Type B pancreatic cell (in vitro differentiated cells): ENCODE measurements at places on chromosomes 2 and 18.

- DNase-seq, result no peak
These were observed 7.4 kb downstream of the XPO1 start for GRCh38 chr2:61530749-61531148.

- DNase-seq, result no peak
These were observed 144.7 kb downstream of the SLC4A3 start for GRCh38 chr2:219772103-219772635.

- DNase-seq, result no peak
These were observed 3.6 kb downstream of the ECEL1 start for GRCh38 chr2:232483923-232484627.

GRCh38 chr2:133146893-133147292, 421.4 kb downstream of the NCKAP5 start:
- DNase-seq, result no peak

GRCh38 chr2:164515030-164515429, 106.3 kb downstream of the GRB14 start:
- no peak for DNase-seq

- DNase-seq, result no peak
These were observed 317.4 kb downstream of the NBAS start for GRCh38 chr2:15243762-15244161.

DNA sequence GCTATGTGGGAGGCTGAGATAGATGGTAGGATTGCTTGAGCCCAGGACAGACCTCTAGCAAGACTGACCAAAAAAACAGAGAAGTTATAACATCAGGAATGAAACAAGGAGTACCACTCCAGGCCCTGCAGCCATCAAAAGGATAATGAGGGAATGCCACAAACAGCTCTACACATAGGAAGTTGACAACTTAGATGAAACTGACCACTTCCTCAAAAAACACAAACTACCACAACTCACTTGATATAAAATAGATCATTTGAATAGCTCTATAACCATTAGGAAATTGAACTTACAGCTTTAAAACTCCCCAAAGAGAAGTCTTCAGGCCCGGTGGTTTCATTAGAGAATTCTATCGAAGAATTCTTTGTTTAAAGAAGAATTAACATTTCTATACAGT, 12.9 kb upstream of the ESPNL start:
- DNase-seq, result no peak

DNA sequence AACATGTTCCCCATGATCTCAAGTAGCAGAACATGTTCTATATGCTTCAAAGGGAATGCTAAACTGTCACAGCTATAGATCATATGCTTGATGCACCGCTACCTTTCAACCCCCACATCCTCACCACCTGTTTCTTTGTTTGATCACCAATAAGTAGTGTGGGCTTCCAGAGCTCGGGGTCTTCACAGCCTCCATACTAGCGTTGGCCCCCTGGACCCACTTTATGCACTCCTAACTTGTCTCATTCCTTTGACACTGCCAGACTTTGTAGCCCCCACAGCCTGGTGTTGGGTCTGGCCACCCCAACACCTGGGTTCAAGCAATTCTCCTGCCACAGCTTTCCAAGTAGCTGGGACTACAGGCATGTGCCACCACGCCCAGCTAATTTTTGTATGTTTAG, 11.6 kb upstream of the RBM44 start:
- DNase-seq, result no peak

DNA sequence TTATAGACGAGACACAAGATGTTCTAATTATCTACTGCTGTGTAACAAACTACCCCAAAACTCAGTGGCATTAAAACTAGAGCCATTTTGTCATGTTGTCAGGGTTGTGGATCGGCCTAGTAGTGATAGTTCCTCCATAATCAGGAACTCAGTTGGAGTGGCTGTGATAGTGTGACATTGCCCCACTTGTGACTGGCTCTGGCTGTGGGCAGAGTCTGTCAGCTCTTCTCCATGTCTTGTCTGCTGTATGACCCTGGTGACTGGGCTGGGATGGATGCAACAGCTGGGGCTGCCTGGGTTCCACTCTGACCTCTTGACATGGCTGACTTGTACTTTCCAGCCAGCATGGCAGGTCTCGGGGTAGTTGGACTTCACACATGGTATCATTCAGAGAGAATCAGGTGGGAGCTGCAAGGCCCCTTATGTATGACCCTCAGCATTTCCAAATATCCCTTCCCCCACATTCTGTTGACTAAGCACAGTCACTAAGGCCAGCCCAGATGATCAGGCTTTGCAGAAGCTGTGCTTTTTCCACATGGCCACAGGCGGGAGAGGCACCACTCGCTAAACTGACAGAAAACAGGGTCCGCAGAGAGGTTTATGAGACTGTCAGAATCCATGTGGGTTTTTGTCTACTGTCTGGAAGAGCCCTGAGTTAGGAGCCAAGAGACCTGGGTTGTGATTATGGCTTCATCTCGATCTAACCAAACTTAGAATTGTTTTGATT, 50.3 kb downstream of the SETBP1 start:
- no peak for DNase-seq

DNA sequence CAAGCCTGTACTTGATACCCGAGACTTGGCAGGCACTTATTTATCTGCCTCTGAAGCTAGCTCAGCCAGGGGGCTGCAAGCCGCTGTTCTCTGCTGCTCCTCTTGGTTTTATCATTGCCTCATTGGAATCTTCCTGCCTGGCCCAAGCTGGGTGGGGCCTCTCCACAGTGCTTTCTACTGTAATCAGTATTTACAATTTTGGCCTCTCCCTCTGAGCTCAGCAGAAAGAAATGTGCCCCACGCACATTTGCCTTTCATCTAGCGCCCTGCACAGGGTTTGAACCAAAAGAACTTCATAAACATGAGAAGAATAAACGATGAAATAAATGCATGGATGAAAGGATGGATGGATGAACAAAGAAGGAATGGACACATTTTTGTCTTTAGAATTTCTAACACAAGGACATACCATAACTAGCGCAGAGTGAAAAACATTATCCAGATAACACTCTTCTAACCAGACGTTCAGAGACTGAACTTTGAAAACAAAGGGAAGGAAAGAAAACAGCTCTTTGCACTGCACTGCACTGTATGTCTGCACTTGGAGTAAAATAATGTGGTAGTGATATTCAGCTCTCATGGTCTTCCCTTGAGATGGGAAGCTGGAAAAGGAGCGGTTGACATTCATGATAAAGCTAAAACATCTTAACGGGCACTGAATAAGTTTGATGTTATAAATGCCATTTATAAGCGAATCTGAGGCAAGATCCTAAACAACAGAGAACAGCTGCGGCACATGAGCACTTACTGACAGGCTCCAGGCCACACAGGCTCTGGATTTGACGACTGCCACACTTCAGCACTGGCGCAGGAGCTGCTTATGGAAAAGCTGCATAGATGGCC, 86.8 kb upstream of the SP3 start:
- no peak for DNase-seq

DNA sequence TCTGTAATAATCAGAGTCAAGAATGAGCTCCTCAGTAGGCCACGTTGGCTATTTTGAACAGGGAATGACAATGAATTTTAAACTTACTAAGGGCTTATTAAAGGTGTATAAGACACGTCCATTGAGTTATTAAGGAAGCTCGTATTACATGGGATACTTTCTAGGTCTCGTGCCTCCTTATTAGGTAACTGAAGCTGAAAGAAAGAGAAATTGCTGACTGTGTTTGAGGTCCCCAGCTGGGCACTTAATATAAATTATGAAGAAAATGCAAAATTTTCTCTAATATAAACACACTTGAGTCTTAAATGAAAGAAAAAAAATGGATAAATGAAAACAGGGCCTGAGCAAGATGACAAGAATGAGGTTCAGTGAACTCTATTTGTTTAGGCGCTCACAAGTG, 21.8 kb downstream of the CLUL1 start:
- no peak for DNase-seq

- DNase-seq, result no peak
These were observed 308.2 kb downstream of the FBXO15 start for GRCh38 chr18:73839441-73839840.

GRCh38 chr2:213046431-213046830, 105.0 kb downstream of the IKZF2 start:
- DNase-seq, result no peak

GRCh38 chr2:68885811-68886075, 14.5 kb upstream of the BMP10 start:
- DNase-seq, result no peak

DNA sequence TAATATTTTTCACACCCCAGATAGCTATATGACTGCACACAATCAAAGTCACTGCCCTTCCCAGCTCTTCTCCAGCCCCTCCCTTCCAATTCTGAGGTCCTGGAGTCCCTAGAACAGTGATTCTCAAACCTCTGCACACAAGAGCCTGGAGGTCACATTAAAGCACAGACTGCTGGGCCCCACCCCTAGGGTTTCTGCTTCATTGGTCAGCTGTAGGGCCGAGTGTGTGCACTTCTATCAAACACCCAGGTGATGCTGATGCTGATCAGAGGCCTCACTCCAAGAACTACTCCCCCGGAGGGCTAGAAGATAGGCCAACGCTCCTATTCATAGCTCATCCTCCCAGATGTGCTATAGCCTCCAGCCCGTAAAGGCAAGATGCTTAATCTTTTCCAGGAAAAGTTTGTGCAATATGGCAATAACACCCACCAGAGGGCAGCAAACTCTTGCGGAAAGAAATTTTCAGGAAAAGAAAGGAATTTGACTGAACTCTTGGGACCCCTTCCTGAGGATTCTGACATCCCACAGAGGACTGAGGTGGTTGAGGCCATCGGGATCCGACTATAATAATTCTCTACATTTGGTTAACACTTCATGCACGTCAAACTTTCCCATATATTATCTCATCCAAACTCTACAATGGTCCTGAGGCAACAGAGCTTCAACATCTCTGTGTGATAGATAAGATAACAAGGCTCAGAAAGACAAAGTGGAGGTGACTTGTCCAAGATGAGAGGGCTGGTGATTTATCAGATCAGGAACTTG, 194.2 kb upstream of the PKDCC start:
- DNase-seq, result no peak

- DNase-seq, result no peak
These were observed 265.5 kb downstream of the ATAD2B start for GRCh38 chr2:23661276-23662050.

- DNase-seq, result no peak
These were observed 41.6 kb downstream of the SLC25A12 start for GRCh38 chr2:171852366-171852888.

DNA sequence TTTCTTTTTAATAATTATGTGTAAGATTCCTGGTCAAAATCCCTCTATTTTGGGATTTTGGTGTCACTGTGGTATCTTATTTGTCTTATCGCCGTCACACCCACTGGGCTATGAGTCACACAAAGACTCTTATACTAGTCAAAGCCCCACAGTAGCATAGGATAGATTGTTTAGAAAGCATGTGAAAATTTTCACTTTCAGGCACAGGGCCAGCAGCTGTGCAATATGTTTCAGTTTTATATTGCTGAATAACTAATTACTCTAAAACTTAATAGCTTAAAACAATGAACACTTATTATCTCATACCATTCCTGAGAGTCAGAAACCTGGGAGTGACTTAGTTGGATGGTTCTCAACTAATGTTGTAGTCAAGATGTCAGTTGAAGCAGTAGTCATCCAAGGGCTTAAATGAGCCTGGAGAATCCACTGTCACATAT, 24.0 kb downstream of the CFAP210 start:
- DNase-seq, result no peak

- DNase-seq, result no peak
These were observed 760 bp upstream of the STON1 start for GRCh38 chr2:48529194-48529593.

- no peak for DNase-seq
These were observed 4.0 kb downstream of the FLACC1 start for GRCh38 chr2:201353116-201353515.

DNA sequence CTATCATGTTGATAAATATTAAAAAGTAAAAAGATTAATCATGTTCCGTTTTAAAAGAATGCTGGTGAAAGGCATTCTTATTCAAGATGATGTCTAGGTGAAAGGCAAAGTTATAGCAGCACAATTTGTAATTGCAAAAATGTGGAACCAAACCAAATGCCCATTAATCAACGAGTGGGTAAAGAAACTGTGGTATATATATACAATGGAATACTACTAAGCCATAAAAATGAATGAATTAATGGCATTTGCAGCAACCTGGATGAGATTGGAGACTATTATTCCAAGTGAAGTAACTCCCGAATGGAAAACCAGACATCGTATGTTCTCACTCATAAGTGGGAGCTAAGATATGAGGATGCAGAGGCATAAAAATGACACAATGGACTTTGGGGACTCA, 286.4 kb downstream of the ARHGAP15 start:
- DNase-seq, result no peak

- no peak for DNase-seq
These were observed 31.3 kb downstream of the COLEC12 start for GRCh38 chr18:468955-469790.

- DNase-seq, result no peak
These were observed 44.8 kb downstream of the TCF4 start for GRCh38 chr18:55543130-55543704.

GRCh38 chr2:78928502-78928901, 97.0 kb upstream of the REG3G start:
- DNase-seq, result no peak

- DNase-seq, result no peak
These were observed 183.2 kb upstream of the SMAD2 start for GRCh38 chr18:48113691-48114090.

DNA sequence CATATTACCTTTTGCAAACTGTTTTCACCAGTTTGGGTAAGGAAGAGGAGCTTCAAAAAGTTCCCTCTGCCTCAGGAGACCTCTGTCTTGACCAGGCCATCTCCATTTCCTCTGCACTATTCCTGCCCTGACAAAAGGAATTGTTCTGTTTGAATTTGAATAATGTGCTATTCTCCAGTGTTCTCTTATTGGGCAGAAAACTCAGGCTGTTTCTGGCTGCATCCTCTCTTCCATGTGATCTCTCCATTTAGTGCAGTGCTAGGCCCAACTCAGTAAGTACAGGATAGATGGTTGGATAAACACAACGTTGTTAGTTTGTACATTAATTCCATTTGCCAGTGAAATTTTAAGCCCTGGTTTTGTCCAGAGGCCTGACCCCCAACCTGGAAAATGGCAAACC, 102.2 kb upstream of the CELF4 start:
- DNase-seq, result no peak

DNA sequence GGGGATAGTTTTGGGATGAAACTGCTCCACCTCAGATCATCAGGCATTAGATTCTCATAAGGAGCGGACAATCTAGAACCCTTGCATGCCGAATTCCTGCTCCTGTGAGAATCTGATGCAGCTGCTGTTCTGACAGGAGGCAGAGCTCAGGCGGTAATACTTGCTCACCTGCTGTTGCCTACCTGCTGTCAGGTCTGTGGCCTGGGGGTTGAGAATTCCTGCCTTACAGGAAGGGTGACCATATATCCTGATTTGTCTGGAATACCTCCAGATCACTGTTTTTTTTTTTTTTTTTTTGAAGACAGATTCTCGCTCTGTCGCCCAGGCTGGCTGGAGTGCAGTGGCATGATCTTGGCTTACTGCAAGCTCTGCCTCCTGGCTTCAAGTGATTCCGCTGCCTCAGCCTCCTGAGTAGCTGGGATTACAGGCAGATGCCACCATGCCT, 21.7 kb downstream of the ACSL3 start:
- DNase-seq, result no peak

DNA sequence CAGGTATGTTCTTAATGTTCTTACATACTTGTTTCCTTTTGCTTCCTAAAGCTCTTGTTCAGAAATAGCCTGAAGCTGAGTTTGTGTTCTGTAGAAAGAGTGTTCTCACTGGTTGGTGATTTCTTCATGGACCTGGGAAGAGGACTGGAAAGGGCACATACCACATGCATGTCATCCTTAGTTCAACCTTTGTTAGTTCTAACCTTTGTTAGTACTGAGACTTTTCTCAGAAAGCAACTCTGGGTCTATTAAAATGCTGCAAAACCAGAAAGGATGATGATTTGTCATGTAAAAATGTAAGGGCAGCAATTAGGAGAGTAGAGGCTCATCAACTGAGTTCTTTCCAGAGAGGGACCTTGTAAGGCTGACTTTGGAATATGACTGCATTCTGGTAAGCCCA, 2.5 kb upstream of the FAP start:
- no peak for DNase-seq
